Brain (organoid and tissue), 16 donors: ENCODE measurements at places on chromosomes 12 and 14.

GRCh38 chr14:94620597-94620996, 8.4 kb downstream of the SERPINA3 start:
- no peak for DNase-seq

- DNase-seq, result no peak
These were observed 2.3 kb upstream of the GLIPR1 start for GRCh38 chr12:75478116-75478794.

DNA sequence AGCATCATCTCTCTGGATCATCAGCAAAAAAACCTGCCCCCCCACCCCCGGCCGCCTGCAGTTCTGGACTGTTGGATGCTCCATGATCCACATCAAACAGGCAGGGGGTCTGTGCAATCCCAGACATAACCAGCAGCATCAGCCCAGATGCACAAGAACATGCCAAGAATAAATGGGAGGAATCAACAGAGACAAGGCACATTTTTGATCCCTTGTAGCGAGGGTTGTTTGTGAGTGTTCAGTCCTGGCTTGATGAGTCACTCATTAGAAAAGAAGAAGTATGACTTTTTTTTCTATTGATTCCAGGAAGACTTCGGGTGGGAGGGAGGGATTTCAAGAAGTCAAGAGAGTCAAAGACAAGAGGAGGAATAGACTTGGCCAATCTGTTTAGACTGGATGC, 244.2 kb downstream of the KSR2 start:
- no peak for DNase-seq

- DNase-seq, result peak; percentile 90
These were observed 286.9 kb upstream of the PRKD1 start for GRCh38 chr14:30214461-30215090.
